WTC11 (cell line): ENCODE measurements at places on chromosomes 16 and 17.
A peak's percentile ranks its signal among the peaks of the same experiment; 100 is the strongest.

- no peak for DNase-seq
Measured at GRCh38 chr16:72898216-72898825, 149.6 kb downstream of the ZFHX3 start.

DNA sequence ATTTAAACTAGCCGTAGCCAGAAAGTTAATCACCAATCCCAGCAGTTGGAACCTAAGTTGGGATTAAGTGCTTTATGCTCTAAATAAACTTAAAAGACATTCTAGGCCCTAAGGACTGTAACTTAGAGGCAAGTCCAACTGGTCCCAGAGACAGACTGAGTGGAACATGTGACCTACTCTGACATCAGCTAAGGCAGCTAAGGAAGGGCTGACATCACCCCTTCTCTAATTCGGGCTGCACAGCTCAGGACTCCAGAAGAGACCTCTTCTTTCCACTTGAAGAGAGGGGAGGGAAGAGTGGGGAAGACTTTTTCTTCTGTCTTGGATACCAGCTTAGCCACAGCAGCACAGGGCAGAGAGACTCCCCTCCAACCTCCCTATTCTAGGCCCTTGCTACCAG lies 565.2 kb downstream of the CDH8 start:
- no peak for DNase-seq

- DNase-seq, result no peak
Measured at GRCh38 chr16:58684001-58684353, 593 bp downstream of the SLC38A7 start.

DNA sequence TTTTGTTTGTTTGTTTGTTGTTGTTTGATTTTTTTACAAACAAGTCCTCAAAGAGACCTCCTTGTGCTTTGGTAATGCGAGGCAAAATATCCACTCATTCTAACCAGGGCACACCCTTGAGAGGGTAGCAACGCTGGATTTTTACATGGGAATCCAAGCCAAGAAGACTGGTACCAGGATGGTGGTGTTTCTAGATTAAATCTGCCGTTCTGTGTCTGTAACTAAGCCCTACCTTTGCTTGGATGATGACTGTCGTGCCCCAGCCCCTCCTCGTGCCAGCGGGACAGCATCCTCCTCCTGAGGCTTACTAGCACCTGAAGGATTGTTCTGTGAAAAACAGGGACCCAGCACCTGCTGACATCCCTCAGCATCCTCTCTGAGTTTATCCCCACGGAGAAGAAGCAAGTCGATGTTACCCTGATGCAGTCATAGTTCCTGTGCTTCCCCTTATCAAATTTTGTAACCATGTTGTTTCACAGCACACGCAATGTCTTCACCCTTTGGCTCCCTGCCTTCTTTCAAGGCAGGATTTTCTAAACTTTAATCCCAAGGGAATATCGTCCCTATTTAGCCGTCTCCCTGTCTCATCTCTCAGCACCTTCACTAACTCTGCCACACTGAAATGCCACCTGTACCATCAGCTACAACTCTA lies 5.1 kb upstream of the HSBP1 start:
- no peak for DNase-seq

GRCh38 chr16:46894036-46894672 lies 10.0 kb downstream of the GPT2 start:
- no peak for DNase-seq

- no peak for DNase-seq
Measured at GRCh38 chr17:3017936-3018335, 45.5 kb downstream of the OR1D5 start.

- peak; percentile 63 for DNase-seq
Measured at GRCh38 chr17:60435244-60436167, 13.2 kb downstream of the CHCT1 start.

DNA sequence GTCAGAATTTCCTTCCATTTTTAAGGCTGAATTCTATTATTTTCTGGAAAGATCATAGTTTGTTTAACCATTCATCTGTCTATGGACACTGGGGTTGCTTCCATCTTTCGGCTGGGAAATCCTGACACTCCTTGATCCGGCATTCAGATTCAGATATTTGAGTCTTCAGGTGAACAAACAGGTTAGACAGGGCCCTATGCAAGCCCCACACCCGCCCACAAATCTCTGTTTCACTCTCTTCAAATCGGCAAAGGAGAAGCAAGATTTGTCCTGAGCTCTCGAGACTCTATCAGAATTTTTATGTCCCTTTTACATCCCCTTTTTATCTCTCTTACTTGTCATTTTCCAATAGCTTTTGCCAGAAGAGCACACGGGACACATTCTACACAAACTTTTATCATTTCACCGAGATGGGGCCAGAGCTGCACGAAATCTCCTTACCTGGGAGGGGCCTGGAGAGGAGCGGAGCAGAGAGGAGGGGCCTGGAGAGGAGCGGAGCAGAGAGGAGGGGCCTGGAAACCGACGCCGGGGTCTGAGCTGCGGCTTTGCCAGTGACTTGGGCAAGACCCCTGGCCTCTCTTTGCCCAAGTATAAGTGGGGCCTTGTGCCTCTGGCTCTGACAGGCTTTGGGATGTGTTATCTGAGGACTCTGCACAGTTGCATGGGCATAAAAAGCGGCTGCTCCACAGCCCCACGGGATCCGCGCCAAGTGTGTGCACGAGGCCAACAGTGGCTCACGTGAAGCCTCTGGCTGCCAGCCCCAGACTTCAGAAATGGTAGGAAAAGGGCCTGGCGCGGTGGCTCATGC lies 54.3 kb upstream of the RBFOX3 start:
- DNase-seq, result peak; percentile 68

GRCh38 chr17:57104461-57105175 lies 19.6 kb downstream of the AKAP1 start:
- DNase-seq, result no peak

- no peak for DNase-seq
Measured at GRCh38 chr17:20994779-20995149, 48.0 kb downstream of the USP22 start.

GRCh38 chr17:47188876-47189731 lies at the start of gene CDC27:
TSS of gene CDC27 (minus strand) at chr17:47189295. CDS start at chr17:47189172, 123 bp downstream.
- DNase-seq, result peak; percentile 100

GRCh38 chr17:38709864-38710603 lies 5.0 kb downstream of the MLLT6 start:
- no peak for DNase-seq

DNA sequence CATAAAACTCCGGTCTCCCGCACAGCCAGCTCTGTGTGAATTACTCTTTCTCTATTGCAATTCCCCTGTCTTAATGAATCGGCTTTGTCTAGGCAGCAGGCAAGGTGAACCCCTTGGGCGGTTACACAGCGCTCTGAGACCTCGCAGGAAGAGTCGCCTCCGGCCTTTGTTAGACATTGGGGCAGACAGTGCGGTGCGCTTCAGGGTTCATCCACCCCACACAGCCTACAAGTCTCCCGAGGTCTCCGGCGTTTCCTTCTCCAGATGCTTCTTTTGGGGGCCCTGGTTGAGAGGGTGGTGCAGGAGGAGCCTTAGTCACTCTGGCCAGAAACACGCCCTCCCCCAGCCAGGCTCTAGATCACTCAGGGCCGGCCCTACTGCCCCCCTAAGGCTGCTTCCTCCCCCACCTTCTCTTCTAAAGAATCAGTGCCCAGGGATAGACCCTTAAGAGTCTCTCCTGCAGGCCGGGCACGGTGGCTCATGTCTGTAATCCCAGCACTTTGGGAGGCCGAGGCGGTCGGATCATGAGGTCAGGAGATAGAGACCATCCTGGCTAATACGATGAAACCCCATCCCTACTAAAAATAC lies 1.7 kb upstream of the MSRB1 start:
- DNase-seq, result no peak

- no peak for DNase-seq
Measured at GRCh38 chr17:16250635-16251034, 33.6 kb downstream of the PIGL start.

DNA sequence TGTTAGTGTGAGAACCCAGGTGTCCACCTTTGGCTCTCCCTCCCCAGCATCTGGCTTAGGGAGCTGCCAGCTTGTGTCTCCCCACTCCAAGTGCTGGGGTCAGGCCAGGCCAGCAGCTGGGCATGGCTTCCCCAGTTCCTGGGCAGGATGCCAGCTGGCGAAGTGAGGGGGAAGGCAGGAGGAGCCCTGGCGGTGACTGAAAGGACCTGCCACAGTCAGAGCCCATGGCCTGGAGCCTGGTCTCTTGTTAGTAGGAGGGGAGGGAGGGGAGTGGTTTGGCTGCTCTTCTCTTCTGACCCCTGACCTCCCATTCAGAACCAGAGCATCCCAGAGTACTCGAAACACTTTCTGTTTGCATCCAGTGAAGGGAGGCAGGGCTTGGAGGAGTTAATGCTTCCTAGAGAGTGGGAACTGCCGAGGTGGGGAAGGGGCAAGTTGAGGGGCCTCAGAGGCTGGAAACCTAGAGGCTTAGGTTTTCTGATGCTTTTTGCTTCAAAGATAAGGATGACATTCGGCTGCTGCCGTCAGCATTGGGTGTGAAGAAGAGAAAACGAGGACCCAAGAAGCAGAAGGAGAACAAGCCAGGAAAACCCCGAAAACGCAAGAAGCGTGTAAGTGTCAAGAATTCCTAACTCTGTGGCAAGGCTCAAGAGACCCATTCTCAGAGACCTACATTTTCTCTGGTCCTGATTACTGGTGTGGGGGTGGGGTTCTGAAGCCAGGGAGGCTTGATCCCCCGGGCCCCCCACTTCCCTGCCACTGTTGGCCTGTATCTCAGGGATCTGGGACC lies 772 bp downstream of the CHD3 start:
- peak; percentile 55 for DNase-seq

GRCh38 chr16:49414671-49415070 lies 41.1 kb downstream of the C16orf78 start:
- no peak for DNase-seq

DNA sequence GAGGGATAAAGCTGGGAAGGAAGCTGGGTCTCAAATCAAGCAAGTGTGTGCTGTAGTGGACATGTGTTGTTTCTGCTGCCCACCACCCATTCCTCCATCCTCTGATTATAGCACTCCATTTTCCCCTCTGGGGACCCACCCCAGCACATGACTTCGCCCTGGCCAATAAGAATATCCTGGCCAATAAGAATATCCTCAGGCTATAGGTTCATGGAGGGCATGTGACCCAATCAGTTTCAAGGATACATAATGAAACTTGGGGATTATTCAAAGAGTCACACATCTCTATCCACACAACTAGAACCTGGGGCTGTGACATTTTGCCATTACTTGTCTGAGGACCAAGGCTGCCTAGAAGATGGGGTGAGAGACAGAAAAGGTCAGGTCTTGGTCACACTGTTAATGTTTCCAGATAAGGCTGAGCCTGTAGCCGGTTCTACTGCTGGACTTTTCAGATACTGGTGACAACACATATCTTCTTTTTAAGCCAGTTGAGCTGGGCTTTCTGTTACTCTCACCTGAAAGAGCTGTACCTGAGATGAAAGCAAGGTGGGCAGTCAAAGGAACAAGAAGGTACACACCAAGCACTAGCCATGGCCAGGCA lies 33.7 kb downstream of the MYO18A start:
- no peak for DNase-seq

GRCh38 chr16:77234611-77235010 lies 35.4 kb downstream of the SYCE1L start:
- DNase-seq, result peak; percentile 32

GRCh38 chr17:43211480-43212402 lies at the start of gene TMEM106A:
TSS of gene TMEM106A (plus strand) at chr17:43211875. CDS start at chr17:43213042, 1,167 bp downstream.
- peak; percentile 75 for DNase-seq

DNA sequence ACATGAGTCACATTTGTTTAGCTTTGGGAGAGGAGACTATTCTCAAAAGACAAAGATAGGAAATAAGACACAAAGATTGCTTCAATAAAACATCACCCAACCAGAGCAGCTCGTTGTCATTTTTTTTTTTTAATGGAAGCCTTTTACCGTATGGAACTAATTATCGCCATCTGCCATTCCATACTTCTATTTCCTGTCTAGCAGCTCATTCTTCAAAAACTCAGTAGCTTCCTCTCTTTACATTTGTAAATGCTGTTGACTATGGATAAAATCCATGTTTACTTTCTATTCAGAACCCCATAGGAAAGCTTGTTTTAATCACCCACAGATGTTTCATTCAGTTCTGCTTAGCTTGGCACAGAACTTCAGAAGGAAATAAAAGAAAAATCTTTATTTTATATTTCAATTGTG lies 110.0 kb upstream of the PSMD7 start:
- DNase-seq, result no peak

DNA sequence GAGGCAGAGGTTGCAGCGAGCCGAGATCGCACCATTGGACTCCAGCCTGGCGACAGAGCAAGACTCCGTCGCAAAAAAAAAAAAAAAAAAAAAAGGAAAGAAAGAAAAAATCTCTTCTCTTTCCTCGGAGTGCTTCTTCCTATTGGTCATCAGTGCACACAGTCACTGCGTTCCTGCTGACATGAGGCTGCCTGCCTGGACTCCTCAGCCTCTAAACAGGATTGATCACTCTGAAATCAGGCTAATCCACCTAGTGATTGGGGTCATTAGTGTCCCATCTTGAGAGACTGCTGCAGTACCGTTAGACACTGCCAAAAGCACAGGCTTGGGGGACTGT lies 30.8 kb downstream of the PLCD3 start:
- DNase-seq, result no peak
